ENCODE measurements at places on chromosomes 7 and 10.

- DNase-seq: no peak
Measured at GRCh38 chr7:157945401-157945800, 608.6 kb downstream of the DNAJB6 start.

GRCh38 chr7:155667241-155667829 is 22.9 kb downstream of the RBM33 start:
- no peak for DNase-seq

GRCh38 chr10:86690231-86690630 is 21.9 kb downstream of the LDB3 start:
- no peak for DNase-seq

DNA sequence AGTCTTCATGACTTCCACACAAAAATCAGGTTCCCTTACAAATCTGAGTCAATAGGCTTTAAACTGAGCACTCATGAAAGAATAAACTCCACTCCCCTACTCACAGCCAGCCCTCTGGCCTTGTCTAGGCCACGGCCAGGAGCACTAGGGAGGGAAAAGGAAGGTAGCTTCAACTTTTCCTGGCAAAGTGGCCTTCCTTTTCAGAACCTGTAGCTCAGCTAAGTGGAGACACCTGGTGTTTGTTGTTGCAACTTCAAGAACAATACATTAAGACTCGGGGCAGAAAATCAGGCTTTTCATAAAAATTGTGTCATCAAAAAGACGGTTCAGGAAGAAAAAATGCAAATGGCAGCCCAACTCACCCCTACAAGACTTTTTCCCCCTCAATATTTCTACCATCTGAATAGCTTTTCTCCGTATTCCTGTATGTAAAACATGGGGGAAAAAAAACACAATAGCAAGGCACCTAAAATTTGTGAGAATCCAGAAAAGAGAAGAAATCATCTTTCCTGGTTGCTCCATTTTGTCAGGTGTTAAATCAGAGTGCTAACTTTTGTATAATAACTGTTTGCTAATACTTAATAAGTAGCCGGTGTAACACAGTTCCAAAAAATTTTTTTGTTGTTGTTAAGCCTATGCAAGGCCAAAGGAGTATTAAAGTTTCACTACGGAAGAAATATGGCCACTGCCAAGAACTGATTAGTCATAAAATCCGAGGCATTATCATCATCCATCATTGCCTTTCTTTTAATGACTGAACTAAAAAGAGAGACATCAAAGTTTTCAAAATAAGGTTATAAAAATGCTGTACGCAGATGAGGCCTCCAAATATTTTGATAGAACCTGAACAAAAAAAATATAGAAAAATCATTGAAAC is 66.2 kb upstream of the ARID5B start:
- DNase-seq: no peak

Measured in HuH-7.5 (cell line).